ENCODE measurements at places on chromosomes 11 and 22. TPM values are rescaled to one million over a fixed set of nuclear protein-coding genes. Genes with fewer than 3 reads are reported as not detected.
A peak's percentile ranks its signal among the peaks of the same experiment; 100 is the strongest.

The DDX25 gene
- not detected for total RNA-seq

- no peak overlapping the region for H3K27ac ChIP-seq
- H3K4me3 ChIP-seq: no peak overlapping the region
- no peaks in the 10 kb centered on the region for H3K27me3 ChIP-seq
- no peaks in the 10 kb centered on the region for H3K36me3 ChIP-seq
- H3K4me1 ChIP-seq: peaks cover 12% of the 10 kb centered on the region
These were observed 10.6 kb downstream of the CTSF start for GRCh38 chr11:66557733-66558326.

GRCh38 chr22:31179345-31179744 lies 19.4 kb downstream of the RNF185 start:
- H3K4me3 ChIP-seq: no peak overlapping the region
- no peak overlapping the region for H3K27ac ChIP-seq
- no peak for DNase-seq
- no peaks in the 10 kb centered on the region for H3K27me3 ChIP-seq
- peaks cover 27% of the 10 kb centered on the region for H3K4me1 ChIP-seq

DNA sequence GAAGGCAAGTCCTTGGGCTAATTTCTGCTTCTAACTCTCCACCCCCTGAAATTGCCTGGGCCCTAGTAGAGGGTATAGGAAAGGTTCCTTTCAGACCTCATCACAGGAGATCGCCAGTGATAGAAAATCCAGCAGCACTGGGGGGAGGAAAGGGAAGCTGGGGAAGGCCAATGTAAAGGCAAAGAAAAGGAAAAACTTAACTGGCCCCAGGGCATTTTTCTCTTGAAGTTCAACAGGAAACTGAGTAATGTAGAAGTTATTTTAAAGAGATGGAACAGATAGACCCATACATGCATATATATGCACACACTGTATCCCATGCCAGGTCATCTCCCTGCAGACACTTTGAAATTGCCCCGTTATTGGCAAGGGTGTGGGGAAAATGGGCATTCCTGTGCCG lies 134.0 kb downstream of the TRIM44 start:
- no peak overlapping the region for H3K4me3 ChIP-seq
- peaks cover 18% of the 10 kb centered on the region for H3K4me1 ChIP-seq
- DNase-seq: no peak
- no peaks in the 10 kb centered on the region for H3K27me3 ChIP-seq
- no peak overlapping the region for H3K27ac ChIP-seq

DNA sequence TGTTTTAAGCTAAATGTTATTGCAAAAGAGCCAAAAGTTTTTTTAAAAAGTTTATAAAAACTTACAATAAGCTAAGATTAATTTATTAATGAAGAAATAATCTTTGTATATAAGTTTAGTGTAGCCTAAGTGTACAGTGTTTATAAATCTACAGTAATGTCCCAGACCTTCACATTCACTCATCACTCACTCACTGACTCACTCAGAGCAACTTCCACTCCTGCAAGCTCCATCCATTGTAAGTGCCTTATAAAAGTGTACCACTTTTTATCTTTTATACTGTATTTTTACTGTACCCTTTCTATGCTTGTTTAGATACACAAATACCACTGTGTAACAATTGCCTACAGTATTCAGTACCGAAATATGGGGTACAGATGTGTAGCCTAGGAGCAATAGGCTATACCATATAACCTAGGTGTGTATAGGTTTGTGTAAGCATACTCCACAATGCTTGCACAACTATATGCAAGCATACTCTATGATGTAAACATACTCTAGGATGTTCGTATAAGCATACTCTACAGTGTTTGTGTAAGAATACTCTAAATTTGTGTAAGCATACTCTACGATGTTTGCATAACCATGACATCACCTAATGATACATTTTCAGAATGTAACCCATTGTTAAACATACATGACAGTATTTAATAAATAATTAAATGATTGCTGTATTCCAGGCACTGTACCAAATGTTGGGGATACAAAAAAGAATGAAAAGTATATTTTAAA lies 953.0 kb downstream of the KCNA4 start:
- no peak overlapping the region for H3K4me3 ChIP-seq
- no peaks in the 10 kb centered on the region for H3K36me3 ChIP-seq
- no peaks in the 10 kb centered on the region for H3K4me1 ChIP-seq
- no peaks in the 10 kb centered on the region for H3K27me3 ChIP-seq
- DNase-seq: no peak

DNA sequence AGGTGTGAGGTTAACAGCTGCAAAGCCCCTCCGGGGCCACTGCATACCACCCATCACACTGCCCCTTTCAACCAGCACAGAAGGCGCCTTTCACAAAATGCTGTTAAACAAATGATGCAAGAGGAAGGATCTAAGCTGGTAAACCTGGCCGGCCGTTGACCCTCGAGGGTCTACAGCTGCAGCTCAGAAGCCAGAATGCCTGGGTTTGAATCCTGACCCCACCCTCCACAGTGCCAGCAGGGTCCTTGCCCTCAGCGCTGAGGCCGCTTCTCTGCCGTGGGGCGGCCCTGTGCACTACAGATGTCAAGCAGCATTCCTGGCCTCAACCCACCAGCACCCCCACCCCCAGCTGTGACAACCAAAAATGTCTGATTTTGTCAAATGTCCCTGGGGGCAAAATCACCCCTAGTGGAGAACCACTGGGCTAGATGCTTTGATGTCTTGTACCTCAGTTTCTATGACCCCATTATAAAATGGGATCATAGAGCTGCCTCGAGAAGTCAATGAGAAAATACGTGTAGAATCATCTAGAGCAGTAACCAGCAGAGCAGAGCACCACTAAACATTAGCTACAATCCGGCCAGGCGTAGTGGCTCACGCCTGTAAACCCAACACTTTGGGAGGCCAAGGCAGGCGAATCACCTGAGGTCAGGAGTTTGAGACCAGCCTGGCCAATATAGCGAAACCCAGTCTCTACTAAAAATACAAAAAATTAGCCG lies 77.9 kb downstream of the CELSR1 start:
- DNase-seq: no peak
- H3K4me3 ChIP-seq: no peak overlapping the region
- H3K27ac ChIP-seq: no peak overlapping the region
- no peaks in the 10 kb centered on the region for H3K36me3 ChIP-seq
- no peaks in the 10 kb centered on the region for H3K27me3 ChIP-seq

DNA sequence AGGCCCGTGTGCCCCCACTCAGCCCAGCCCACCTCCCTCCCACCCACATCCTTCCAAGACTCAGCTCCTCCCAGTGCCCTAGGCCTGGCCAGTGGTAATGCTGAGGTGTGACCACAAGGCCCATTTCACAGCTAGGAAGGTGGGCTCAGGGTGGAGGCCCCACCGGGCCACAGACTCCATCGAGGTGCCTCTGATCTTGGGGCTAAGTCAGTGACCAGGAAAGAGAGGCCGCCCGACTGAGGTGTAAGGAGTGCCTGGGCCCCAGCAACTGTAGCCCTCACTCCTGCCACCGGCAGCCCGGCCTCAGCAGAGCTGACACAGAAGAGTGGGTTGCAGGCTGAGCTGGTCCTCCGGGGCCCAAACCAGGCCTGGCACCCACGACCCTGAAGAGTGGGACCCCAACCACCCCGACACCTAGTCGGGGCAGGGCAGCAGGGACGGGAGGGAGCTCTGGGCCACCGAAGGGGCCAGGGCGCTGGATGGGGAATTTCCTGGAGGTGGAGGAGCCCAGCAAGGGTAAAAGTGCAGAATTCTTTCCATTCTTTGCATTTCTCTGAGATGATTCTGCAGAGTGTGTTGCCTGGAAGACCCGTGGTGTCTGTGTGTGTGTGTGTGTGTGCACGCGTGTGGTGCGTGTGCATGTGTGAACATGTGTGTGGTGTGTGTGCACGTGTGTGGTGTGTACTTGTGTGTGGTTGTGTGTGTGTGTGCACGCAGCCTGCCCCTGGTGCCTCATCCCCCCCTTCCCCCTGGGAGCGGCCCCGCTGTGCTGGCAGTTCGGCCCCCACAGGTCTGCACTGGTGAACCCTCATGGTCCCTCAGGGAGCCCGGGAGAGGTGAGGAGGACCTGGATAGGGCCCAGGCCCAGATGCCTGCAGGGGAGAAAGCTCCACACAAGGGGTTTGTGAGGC lies 8.3 kb upstream of the PIM3 start:
- no peak overlapping the region for H3K4me3 ChIP-seq
- no peaks in the 10 kb centered on the region for H3K36me3 ChIP-seq
- H3K27me3 ChIP-seq: no peaks in the 10 kb centered on the region
- no peak for DNase-seq
- H3K27ac ChIP-seq: peak overlapping the region; percentile 78

GRCh38 chr11:96178049-96178886 lies 164.7 kb downstream of the MAML2 start:
- no peaks in the 10 kb centered on the region for H3K36me3 ChIP-seq
- H3K27ac ChIP-seq: no peak overlapping the region
- H3K4me3 ChIP-seq: no peak overlapping the region
- H3K27me3 ChIP-seq: no peaks in the 10 kb centered on the region

GRCh38 chr11:125797641-125798040 lies 9.7 kb downstream of the PATE3 start:
- no peaks in the 10 kb centered on the region for H3K4me1 ChIP-seq
- no peak for DNase-seq
- no peaks in the 10 kb centered on the region for H3K27me3 ChIP-seq
- no peaks in the 10 kb centered on the region for H3K36me3 ChIP-seq
- H3K27ac ChIP-seq: no peak overlapping the region

DNA sequence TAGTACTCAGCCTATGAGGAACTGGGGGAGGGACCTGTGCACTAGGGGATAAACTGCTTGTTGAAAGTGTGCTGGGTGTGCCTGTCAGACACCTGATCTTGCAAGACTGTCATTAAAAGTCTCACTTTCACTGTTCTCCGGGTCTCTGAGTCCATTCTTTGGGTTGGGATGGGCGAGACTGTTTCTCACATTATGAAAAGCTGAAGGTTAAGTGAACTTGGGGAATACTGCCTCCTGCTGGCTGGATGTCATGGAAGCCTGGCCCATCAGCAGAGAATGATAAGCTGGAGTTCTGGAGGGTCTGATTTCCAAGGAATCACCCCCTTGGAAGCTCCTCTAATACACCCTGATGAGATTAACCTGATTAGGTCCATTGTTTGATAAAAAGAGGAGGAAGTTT lies 9.0 kb upstream of the VPREB1 start:
- no peaks in the 10 kb centered on the region for H3K36me3 ChIP-seq
- DNase-seq: no peak
- no peaks in the 10 kb centered on the region for H3K27me3 ChIP-seq
- H3K4me1 ChIP-seq: no peaks in the 10 kb centered on the region

- H3K4me3 ChIP-seq: no peak overlapping the region
- no peaks in the 10 kb centered on the region for H3K36me3 ChIP-seq
- H3K27me3 ChIP-seq: no peaks in the 10 kb centered on the region
- DNase-seq: no peak
- no peak overlapping the region for H3K27ac ChIP-seq
These were observed 263.6 kb upstream of the NCAM1 start for GRCh38 chr11:112697391-112698178.

The MMP27 gene
- total RNA-seq: not detected

DNA sequence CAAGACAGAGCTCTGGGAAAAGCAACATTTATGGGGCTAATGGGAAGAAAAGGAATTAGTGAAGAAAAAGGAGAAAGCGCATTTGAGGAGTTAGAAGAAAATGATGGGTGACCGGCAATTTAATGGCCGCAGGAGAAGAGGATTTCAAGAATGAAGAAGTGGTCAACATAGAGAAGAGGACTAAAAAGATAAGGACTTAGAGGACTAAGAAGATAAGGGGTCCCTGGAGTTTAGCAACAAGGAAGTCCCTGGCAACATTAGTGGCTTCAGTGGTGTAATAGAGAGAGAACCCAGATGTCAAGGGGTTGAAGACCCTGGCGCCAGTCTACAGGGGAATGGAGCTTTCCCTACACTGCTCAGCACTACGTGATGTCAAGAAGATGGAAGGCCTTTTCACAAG lies 32.3 kb downstream of the WEE1 start:
- H3K27me3 ChIP-seq: no peaks in the 10 kb centered on the region
- no peak for DNase-seq
- no peaks in the 10 kb centered on the region for H3K36me3 ChIP-seq
- H3K4me1 ChIP-seq: peaks cover 8% of the 10 kb centered on the region
